NCI-H460 (cell line): ENCODE measurements at places on chromosomes 4 and X. TPM values are rescaled to one million over a fixed set of nuclear protein-coding genes. Genes with fewer than 3 reads are reported as not detected.
A peak's percentile ranks its signal among the peaks of the same experiment; 100 is the strongest.

GRCh38 chr4:81963763-81964020 is 410.1 kb downstream of the HNRNPD start:
- DNase-seq = no peak

PDE5A gene
- 0.17 and 0.59 TPM in 2 replicates for total RNA-seq

DNA sequence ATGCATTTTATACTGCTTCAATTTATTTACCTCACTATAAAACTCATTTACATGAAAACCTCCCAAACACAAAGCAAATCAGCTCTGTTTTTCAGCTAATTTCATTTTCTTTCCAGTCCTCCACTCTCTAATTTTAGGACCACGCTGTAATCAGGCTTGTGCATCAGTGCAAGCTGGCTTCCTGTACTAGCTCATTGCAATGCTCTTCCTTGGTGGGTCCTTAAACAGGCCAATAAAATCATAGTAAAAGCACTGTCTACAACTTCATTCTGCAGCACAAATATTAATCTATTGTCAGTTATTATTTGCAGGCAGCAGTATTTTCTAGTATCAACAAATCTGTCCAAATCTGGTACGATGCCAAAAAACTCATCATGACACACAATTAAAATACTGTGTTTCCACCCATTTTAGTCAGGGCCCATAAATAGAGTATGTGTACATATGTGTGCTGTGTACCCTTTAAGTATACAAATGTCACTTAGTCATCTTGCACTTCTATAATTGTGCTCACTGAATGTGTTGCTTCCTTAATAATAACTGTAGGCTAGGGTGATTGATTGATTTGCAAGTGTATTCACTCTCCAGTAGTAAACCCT is 178.2 kb upstream of the HCCS start:
- no peak for DNase-seq

GRCh38 chr4:158496030-158496741 is 25.5 kb upstream of the RXFP1 start:
- DNase-seq = peak; percentile 16

DNA sequence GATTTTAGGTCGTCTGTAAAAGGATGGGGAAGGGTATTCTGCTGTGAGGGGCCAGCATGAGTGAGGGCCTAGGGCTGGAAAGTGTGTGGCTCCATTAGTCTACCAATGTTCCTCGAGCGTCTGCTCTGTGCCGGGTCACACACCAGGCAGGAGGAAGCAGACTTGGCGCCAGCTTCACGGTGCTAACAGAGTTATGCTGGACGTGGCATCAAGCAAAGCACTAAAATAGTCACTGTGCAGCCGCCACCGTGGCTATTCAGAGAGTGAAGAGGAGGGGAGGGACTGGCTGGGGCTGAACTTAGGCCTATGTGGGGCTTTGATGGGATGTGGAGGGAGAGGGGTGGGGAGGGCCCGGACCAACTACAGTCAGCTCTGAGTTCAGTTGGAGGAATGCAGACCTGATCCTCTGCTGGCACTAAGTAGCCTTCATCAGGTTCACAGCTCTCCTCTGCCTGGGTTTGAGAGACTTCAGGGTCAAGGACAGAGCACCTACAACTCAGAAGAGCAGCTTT is 83.9 kb upstream of the MSX1 start:
- no peak for DNase-seq

NSDHL gene
- total RNA-seq = 10.5 and 15.8 TPM in 2 replicates

POF1B gene
- 11.9 and 12.5 TPM in 2 replicates for total RNA-seq

TRIM2 gene
- 73.0 and 73.1 TPM in 2 replicates for total RNA-seq

DNA sequence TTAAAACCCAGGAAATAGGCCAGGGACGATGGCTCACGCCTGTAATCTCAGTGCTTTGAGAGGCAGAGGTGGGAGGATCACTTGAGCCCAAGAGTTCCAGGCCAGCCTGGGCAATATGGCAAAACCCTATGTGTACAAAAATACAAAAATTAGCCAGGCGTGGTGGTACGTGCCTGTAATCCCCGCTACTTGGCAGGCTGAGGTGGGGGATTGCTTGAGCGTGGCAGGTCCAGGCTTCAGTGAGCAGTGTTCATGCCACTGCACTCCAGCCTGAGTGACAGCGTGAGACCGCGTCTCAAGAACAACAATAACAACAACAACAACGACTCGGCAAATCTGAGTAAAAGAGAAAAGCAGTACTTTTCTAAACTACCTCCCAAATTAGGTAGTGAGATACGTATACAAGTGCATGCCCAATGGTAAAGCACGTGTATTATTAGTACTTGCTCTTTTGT is 13.0 kb upstream of the NDUFC1 start:
- no peak for DNase-seq

H2BW2 gene
- not detected in 2 replicates for total RNA-seq

PNCK gene
- total RNA-seq = 0.42 and 0.69 TPM in 2 replicates

- peak; percentile 13 for DNase-seq
These were observed 5.5 kb downstream of the ATP10D start for GRCh38 chr4:47490550-47490949.

MAOB gene
- total RNA-seq = not detected in 2 replicates

DNA sequence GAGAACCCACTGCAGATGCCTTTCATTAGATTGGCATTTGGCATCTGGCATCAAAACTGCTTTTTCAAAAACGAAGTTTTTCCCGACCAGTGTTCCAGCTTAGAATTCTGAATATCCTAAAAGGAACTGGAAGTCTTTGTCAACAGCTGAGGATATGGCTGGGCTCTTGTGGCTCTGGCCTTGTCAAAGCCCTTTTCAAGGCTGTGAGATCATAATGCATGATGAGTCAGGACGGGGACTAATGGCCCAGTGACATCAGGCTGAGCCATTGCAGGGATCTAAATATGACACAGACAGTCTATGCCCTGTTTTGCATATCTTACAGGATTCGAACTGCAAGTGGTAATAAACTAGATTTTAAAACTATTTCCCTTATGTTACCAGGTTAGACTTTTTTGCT is 306.4 kb downstream of the PTTG2 start:
- no peak for DNase-seq

DNA sequence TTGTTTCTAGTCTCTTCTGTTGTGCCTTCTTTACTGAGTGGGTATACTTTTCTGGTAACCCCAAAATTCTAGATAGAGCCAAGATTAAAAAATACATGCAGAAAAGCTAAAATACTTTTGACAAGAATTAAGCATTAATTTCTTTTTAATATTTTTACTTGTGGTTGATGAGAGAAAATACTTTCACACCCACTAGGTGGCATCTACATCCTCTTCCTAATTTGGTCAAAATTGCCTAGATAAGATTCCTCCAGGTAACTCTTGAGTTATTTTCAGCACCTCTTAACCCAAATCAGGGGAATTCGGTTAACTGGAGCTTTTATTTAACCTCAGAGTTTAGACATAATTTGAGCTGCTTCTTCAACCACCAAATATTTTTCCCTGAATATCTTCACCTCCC is 28.4 kb upstream of the COX7B2 start:
- DNase-seq = no peak

DNA sequence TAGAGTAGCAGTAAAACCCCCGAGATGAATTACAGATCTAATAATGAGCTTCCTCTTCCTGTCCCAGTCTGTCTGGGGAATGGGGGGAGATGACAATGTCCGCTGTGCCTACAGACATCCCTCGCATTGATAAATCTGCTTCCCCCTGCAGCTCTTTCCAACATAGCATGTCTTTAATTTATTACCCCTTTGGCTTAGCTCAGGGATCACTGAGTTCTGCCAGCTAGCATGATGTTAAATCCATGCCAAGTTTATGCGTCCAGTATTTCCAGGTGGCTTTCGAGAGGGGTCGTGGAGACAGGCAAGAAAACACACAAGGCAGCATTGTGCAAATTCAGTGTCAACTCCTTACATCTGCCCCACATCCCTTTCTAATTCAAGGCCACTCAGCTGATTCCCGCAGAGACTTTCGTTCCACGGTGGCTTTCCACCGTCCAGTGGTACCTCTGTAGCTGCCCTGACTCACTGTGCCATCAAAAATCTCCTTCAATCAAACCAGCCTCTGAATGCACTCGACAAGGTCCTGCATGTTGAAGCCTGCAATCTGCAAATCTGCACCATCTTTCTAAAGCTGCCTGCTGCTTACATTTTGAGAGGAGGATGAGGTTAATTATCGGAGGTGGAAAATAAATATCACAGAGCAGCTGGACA is 75.1 kb downstream of the MXRA5 start:
- no peak for DNase-seq

- DNase-seq = no peak
These were observed 7.0 kb upstream of the AMTN start for GRCh38 chr4:70511365-70511764.

DNA sequence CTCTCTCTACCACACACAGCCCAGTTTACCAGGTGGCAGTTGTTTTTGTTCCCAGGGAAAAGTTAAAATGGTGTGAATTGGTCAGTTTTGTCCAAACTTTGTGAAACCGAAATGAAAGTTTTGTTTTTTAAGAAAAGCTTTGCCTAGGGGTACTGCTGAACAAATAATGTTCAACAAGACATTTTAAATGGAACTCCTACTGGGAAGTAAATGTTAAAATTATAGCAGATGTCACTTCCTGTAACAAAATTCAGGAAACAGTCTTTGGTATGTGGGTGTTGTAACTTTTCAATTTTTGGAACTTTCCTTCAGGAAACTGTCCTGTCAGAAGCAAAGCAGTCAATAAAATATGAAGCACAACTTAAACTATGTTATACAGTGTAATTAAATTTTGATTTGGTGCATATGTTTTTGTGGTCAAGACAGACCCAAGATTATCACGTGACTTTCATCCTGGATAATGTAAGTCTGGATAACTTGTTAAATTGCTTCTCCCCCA is 79.5 kb downstream of the AFF1 start:
- no peak for DNase-seq
